ENCODE measurements at places on chromosomes 16 and 17. TPM values are rescaled to one million over a fixed set of nuclear protein-coding genes. Genes with fewer than 3 reads are reported as not detected.

DNA sequence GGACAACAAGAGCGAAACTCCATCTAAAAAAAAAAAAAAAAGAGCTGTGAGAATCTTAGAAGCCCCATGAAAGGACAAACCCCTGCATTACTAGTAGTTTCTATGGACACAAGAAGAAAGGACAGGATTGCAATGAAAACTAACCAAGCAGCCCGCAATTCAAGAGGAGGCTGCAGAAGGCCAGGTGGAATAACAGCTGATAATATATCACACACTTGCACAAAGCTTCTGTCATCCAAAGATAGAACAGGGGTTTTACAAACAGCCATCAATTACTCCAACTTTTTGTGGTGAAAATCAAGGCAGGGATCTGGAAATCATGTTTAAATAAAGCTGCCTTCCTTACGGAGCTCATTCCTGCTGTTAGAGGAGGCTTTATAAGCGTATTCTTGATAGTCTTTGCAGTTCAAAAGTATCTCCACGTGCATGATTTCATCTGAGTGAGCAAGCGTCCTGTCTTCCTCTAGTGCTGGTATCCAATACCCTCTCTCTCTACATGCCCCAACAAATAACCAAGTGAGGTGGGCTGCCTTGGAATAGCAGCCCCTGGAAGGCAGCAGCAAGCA lies 23.1 kb upstream of the TMEM94 start:
- H3K36me3 ChIP-seq, result no peaks in the 10 kb centered on the region
- H3K4me3 ChIP-seq, result no peak overlapping the region
- H3K27me3 ChIP-seq, result peaks cover 17% of the 10 kb centered on the region
- H3K4me1 ChIP-seq, result peaks cover 14% of the 10 kb centered on the region
- no peak for DNase-seq

DNA sequence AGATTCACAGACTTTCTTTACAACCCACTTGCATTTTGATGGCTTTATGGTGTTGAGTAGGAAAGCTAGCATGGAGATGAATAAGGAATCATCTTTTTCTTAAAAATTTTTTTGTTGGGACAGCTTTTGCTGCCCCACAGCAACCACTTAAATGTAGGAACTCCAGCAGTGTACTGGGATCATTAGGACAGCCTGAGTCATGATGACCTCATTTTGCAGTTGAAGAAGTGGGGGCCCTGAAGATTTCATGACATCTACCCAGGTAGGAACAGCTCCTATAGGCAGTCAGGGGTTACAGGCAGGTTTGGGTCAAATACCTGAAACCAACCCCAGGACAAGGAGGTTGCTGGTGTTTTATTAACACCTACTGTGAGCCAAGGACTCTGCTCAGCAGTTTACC lies 2.1 kb downstream of the METTL22 start:
- peaks cover 27% of the 10 kb centered on the region for H3K36me3 ChIP-seq
- no peak overlapping the region for H3K27ac ChIP-seq
- no peak for DNase-seq
- H3K4me1 ChIP-seq, result peaks cover 28% of the 10 kb centered on the region
- H3K27me3 ChIP-seq, result peaks cover 13% of the 10 kb centered on the region

CD300C gene
- 0.52 TPM for total RNA-seq

SPNS3 gene
- 6.5 TPM for total RNA-seq

Measured in activated CD4-positive, alpha-beta T cell treated with anti-CD3 and anti-CD28 coated beads, Interleukin-2, amount 10 ng/mL, durations not matched to agents 7 days and 5 days (primary cell).